ENCODE measurements at places on chromosomes 5 and 9.

GRCh38 chr9:38380230-38380871, 12.2 kb upstream of the ALDH1B1 start:
- no peak for DNase-seq

DNA sequence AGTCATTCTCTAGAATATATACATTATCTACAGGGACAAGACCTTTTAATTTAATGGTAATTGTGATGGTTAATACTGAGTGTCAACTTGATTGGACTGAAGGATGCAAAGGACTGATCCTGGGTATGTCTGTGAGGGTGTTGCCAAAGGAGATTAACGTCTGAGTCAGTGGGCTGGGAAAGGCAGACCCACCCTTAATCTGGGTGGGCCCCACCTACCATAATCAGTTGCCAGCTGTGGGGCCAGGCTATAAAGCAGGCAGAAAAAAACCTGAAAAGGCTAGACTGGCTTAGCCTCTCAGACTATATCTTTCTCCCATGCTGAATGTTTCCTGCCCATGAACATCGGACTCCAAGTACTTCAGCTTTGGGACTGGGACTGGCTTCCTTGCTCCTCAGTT, 112.2 kb upstream of the SMC2 start:
- no peak for DNase-seq

GRCh38 chr9:113427629-113428028, 17.1 kb downstream of the C9orf43 start:
- no peak for DNase-seq

- DNase-seq = no peak
These were observed 9.0 kb upstream of the OR1N1 start for GRCh38 chr9:122536134-122536533.

DNA sequence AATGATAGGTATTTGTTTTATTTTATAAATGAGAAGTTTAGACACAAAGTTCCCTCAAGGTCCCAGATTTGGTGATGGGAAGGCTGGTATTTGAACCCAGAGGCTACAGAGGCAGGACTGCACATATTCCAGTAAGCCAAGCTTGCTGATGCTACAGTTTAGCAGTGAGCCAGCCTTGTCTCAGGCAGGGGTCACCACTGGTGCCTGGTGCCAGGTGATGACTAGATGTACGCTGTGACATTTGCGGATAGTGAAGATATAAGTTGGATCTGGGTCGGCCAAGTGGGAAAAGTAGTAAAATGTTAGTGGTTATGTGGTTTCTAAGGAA, 143.9 kb downstream of the AOPEP start:
- no peak for DNase-seq

DNA sequence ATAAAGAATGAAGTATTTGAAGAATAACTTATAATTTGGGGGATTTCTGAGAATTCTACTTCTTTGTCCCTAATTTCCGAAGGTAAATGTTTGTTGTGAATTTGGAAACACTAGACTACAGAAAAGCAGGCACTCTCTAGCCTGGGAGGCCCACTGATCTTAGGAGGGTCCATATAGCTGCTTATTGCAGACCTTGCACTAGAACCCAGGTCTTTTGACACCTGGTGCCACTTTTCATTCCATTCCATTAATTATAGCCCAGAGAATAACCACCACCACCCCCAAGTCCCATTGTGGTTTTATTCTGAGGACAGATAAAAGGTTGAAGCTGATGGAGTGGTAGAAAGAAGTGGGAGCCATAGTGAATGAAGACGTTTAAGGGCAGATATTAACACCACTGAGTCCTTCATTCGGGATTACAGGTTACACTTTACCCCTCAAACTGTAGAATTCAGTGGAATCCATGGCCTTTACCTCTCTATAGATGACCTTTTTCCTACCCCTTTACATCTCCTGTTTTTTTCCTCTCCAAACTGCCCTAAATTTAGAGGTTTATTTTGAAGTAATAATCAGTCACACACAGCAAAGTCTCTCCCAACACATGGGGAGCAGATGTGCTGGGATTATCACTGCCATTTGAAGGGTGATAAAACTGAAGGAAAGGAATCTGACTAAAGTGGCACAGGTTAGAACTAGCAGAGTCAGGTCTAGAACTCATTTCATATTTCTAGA, 12.0 kb upstream of the PSMD5 start:
- DNase-seq = no peak

- DNase-seq = no peak
These were observed 118.0 kb downstream of the EGFLAM start for GRCh38 chr5:38376404-38376803.

- no peak for DNase-seq
These were observed 91.3 kb upstream of the GPBP1 start for GRCh38 chr5:57082441-57083067.
